ENCODE measurements at places on chromosomes 16 and 17.

- no peak for DNase-seq
These were observed 14.4 kb downstream of the CTRL start for GRCh38 chr16:67917140-67917851.

DNA sequence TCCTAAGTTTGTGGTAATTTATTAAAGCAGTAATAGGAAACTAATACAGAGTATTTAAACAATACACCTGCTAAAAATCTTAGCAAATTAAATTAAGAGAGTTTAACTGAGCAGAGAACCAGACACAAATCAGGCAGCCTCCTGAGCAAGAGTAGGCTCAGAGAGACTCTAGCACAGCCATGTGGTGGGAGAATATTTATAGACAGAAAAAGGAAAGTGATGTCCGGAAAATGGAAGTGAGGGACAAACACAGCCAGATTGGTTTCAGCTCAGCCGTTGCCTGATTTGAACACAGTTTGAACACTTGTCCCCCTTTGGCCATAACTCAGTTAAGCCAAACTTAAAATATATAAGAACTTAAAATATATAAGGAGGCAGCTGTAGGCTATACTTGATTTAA, 192.6 kb upstream of the PSMD7 start:
- no peak for DNase-seq

DNA sequence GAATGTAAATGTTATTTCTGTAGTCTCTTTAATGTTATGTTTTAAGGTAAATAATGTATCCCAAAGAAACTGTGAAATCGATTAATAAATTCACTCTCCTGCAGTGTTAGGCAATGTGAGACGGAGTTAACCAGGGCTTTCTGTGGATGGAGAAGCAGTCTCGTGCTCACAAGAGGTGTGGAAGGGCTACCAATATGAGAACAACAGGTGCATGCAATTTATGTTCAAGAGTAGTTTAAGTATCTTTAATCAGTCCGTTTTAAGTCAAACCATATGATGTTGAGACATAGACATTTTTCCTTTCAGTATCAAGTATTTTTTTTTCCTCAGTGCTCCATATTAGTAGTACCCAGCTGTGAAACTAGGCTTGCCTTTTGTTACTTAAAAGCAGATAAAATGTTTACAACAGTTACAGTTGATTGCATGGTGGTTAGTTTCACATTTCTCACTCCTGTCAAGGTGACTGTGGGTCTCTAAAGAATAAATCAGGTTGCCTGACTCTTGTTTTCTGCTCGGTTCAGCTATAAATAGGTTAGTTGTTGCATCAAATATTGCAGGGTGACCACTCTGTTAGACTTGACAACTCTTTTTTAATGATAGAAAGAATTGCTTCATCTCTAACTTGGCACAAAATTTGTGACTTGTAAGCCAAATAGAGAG, 54.4 kb downstream of the COX10 start:
- DNase-seq = no peak

- DNase-seq = peak; percentile 53
These were observed at the start of gene HOXB7 for GRCh38 chr17:48610282-48611211. HOXB7 (minus strand) TSS chr17:48611017; CDS start chr17:48610918, 99 bp downstream.

DNA sequence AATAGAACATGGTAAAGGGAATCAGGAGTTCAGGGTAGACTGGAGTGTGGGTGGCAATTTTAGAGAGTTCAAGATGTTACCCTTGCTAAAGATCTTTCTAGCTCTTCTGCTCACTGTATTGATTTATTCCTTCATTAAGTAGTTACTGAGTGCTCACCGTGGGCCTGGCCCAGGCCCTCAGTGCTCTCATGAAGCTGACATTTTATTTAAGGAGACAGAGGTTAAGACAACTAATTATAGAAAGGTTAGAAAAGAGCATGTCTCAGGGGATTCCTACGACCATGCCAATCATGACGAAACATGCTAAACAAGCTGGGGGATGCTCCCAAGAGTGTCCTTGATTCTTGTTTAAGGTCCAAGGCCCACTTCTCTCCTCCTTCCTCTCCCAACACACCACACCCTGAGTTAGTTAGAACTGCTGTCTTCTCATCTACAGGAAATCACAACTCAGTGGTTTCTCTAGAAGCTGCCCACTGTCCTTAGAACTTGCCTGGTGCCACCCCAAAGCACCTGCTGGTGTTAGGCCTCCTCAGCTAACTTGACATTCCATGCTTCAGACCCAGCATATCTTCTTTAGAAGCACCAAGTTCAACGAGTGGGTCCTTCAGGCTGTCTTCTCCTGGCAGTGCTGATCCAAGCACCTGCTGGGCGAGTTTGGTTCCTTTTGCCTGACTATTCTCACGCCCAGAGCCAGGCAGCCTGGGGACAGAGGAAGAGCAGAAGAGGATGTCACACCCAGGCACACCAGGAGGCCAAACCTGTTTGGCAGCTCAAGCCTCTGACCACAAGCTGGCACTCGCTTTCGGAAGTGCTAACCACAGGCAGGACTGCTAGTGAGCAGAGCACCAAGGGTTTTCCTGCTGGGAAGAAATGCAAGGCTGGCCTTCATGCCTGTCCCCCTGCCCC, 79.0 kb downstream of the GAS7 start:
- DNase-seq = no peak

- no peak for DNase-seq
These were observed 9.0 kb downstream of the KLHL36 start for GRCh38 chr16:84657229-84657837.

DNA sequence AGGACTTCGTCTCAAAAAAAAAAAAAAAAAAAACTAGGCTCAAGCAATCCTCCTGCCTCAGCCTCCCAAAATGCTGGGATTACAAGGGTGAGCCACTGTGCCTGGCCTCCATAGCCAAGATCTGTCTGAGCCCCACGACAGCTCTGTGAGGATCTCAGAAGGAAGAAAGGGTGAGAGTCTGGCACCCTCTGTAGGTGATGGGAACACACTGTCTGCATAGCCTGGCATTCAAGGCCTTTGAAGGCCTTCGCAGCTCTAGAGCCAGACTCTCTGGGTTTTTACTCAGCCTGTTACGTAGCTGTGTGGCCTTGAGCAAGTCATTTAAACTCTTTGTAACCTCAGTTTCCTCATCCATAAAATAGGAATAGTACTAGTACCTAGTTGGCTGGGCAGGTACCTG, 6.3 kb upstream of the XPO6 start:
- DNase-seq = no peak

DNA sequence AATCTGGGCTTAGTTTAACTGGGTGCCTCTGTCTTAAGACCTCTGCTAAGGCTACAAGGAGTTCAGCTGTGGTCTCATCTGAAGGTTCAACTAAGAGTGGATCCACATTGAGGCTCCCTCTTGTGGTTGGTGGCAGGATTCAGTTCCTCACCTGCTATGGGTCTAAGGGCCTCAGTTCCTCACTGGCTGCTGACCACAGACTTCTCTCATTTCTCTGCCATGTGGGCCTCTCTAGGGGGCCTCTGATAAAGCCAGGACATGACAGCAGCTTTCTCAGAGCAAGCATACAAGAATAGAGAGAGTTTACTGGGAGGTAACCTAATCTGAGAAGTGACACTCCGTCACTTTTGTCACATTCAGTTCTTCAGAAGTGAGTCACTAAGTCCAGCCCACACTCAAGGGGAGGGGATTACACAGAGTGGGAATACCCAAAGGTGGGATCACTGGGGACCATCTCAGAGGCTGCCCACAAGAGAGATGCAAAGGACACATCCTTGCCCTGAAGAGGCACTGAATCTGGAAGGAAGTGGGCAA, 19.2 kb upstream of the ABAT start:
- peak; percentile 1 for DNase-seq

DNA sequence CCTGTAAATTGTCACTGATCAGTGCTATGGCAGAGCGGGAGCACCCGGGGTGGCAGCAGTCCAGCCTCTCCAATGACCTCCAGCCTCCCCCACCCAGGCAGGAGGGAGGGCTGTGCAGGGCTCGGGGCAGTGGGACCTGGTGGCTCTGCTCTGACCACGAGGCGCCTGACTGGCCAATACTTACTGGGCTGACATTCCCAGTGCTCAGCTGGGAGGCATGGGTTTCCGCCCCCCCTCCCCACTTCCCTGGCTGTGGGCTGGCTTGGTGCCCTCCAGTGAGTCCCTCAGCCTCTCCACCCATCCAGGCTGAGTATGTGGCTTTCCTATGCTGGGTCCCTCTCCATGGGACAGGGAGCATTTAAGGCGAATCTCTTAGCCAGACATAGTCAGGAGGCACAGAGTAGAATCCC, 2.7 kb downstream of the SOCS3 start:
- no peak for DNase-seq

GRCh38 chr16:86823125-86823524, 244.8 kb downstream of the FOXL1 start:
- DNase-seq = no peak

DNA sequence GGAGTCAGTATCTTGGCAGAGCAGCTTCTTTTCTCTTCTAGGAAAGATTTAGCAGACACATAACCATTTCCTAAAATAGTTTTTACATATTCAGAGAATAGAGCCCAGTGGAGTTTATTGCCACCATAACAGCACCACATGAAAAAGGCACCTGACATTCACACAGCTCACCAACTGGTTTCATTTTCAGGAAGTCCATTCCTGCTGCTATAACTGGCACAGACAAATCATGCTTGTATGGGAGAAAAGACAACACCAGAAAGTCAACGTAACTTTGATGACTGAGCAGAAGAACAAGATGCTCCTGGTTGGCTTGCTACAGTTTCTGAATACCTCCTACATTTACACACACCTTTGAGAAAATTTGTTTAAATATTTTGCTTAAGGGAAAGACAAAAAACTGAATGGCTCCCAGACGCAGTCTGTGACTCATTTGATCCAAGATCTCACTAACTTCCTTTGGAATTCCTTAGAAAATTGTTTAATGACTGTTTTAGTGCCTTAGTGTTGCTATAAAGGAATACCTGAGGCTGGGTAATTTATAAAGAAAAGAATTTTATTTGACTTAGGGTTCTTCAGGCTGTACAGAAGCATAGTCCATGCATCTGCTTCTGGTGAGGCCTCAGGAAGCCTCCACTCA, 1380.6 kb downstream of the CDH8 start:
- no peak for DNase-seq

- peak; percentile 17 for DNase-seq
These were observed 219.2 kb downstream of the C16orf78 start for GRCh38 chr16:49592546-49593423.

Measured in NCI-H748 treated with DMSO at 0.1 percent for 48 hours (cell line).